Activated CD8-positive, alpha-beta T cell treated with anti-CD3 and anti-CD28 coated beads, Interleukin-2, amount 10 ng/mL, durations not matched to agents 7 days and 5 days (primary cell): ENCODE measurements at places on chromosomes 16 and 17. TPM values are rescaled to one million over a fixed set of nuclear protein-coding genes. Genes with fewer than 3 reads are reported as not detected.

- no peak for DNase-seq
- H3K27me3 ChIP-seq, result peaks cover 4% of the 10 kb centered on the region
- H3K27ac ChIP-seq, result no peak overlapping the region
- no peaks in the 10 kb centered on the region for H3K36me3 ChIP-seq
Measured at GRCh38 chr17:43444223-43445008, 39.4 kb upstream of the DHX8 start.

- no peaks in the 10 kb centered on the region for H3K36me3 ChIP-seq
- H3K27ac ChIP-seq, result no peak overlapping the region
- DNase-seq, result no peak
- H3K4me1 ChIP-seq, result no peaks in the 10 kb centered on the region
- H3K4me3 ChIP-seq, result no peak overlapping the region
- H3K27me3 ChIP-seq, result peaks cover 25% of the 10 kb centered on the region
Measured at GRCh38 chr17:9038380-9038779, 17.1 kb downstream of the NTN1 start.

DNA sequence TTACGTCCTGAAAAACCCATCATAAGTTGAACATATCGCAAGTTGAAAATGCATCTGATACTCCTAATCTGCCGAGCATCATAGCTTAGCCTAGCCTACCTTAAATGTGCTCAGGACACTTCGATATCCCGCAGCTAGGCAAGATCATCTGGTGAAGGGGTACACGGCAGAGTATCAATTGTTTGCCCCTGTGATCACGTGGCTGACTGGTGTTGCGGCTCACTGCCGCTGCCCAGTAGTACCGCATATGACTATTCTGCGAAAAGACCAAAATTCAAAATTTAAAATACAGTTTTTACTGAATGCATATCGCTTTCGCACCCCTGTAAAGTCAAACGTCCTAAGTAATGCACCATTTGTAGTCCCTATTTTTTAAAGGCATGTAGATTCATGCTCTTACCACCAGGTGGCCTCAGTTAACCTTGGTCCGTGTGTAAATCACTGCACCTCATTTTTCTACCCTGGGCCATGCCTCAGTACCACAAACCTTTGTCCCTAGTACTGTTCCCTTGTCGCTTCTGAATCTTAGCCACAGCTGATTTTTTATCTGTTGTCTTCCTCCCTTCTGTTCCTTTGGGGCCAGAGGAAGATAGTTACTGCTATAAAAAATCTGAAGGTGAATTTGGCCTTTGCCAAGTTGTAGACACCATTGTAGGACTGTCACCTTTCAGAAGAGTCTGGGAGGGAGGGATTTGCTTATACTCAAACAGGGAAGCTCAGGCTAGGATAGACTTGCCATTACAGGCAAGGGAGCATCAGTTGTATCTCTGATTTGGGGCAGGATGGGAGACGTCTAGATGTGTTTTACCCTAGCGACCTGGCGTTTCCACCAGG, 34.4 kb downstream of the WWP2 start:
- H3K36me3 ChIP-seq, result peaks cover 16% of the 10 kb centered on the region
- no peak overlapping the region for H3K27ac ChIP-seq
- H3K27me3 ChIP-seq, result no peaks in the 10 kb centered on the region
- no peaks in the 10 kb centered on the region for H3K4me1 ChIP-seq

The CACNG4 gene
- total RNA-seq, result not detected

GRCh38 chr16:63302811-63303210, 1266.6 kb upstream of the CDH8 start:
- DNase-seq, result no peak
- no peak overlapping the region for H3K27ac ChIP-seq
- no peaks in the 10 kb centered on the region for H3K4me1 ChIP-seq
- no peaks in the 10 kb centered on the region for H3K36me3 ChIP-seq
- no peak overlapping the region for H3K4me3 ChIP-seq
